ENCODE measurements at places on chromosomes 6 and 20.

DNA sequence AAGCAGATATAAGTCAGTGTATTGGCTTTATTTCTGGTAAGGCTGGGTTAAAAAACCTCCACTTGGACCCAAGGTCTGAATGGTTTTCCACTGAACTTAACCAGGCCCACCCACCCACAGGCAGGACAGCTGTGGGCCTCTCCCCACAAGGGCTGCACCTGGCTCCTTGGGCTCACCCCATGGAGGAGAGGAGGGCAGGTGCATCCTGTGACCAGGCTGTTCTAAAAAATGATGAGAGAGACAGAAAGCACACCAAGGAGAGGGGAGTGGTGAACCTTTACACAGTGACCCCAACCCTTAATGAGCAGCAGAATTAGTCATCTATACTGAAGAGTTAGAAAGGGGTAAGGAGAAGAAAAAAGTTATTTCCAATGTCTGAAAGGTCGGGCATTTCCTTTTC lies 34.5 kb upstream of the DUSP22 start:
- ATAC-seq = peak; percentile 32

- no peak for ATAC-seq
These were observed 107.3 kb downstream of the EPB41L2 start for GRCh38 chr6:130955755-130956154.

DNA sequence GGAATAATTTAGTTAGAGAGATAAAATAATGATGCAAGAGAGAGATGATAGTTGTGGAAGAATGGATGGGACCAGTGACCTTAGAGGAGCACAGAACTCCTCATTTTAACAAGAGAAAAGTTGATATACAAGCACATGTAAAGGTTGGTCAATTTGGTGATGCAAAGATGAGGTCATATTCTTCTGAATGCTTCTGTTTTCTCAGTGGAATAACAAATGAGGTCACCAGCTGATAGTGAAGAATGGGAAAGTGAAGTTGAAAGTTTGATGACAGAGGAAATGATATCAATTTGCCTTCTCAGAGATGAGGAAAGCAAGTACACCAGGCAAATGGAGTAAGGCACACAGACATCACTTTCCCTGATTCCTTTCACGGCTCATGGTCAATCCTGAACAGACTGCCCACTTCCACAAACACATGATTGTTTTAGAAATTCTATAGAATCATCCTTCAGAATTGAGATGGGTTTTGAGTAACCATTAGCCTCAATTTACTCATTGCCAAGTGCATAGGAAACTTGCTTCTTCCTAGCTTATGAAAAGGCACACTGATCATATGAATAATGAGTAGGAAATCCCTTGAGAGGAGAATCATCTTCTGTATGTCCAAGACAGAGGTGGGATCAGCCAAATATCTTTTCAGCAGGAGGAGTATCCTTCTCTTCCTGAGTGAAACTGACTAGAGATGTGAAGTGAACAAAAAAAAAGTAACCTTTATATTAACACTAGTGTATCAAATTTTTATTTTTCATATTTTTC lies 82.4 kb upstream of the TCF21 start:
- no peak for ATAC-seq

GRCh38 chr6:116568821-116569755 lies 2.2 kb upstream of the RWDD1 start:
- ATAC-seq = no peak

DNA sequence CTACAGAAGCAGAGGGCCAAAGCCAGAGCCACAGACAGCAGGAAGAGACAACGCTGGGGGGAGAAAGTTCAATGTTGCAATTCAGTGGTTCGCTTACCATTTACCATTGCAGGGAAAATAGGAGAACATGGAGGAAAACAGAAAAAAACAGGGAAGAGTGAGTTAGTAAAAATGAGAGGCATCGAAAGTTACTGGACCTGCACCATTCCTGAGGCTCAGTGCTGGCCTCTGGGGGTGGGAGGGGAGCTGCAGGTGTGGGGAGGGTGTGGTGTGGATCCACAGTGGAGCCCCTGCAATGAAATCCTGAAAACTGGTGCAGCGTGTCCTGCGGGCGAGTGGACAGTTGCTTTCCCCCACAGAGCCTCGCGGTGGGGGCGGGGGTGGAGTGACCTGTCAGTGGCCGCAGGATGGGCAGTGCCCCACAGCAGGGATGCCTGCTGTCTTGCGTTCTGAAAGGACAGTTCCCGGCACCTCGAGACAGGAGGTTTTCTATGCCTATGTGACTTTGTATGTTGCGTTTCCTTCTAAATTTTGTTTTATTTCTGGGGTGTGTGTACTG lies 5.7 kb downstream of the TMEM181 start:
- ATAC-seq = no peak

GRCh38 chr6:98136333-98136732 lies 698.0 kb upstream of the POU3F2 start:
- no peak for ATAC-seq

- no peak for ATAC-seq
These were observed 213.8 kb upstream of the ZFP64 start for GRCh38 chr20:52405417-52405816.

DNA sequence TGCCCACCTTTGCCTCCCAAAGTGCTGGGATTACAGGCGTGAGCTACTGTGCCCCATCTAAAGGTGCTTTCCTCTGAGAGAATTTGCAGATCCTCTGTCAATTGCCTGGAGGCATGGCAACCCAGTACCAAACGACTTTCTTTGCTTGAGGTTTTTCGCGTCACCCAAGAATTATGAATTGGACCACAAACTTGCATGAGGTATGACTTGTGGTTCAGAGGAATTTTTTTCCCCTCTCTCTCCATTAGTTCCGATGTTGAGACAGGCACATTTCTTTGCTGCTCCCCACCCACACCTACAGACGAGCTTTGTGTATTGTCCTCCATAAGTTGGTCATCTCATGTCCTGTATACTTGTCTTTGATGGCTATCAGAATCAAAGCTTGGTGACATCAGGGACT lies 11.8 kb upstream of the SCAF8 start:
- no peak for ATAC-seq

DNA sequence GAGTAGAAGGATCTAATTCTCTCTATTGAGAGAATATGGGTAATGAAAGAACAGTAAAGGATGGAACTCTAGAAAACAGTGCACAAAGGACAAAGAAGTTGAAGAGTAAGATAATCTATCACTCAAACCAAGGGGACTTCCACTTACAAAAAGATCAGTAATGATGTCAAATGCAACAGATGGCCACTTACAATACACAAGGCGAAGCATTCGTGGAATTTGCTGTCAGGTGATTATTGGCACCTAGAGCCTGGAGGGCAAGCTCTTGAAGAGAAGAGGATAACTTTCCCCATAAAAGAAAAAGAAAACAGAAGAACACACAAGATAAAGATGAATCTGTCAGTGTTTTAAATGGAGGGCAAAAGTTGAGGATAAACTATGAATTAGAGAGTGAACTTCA lies 256.0 kb upstream of the TCF21 start:
- ATAC-seq = no peak

DNA sequence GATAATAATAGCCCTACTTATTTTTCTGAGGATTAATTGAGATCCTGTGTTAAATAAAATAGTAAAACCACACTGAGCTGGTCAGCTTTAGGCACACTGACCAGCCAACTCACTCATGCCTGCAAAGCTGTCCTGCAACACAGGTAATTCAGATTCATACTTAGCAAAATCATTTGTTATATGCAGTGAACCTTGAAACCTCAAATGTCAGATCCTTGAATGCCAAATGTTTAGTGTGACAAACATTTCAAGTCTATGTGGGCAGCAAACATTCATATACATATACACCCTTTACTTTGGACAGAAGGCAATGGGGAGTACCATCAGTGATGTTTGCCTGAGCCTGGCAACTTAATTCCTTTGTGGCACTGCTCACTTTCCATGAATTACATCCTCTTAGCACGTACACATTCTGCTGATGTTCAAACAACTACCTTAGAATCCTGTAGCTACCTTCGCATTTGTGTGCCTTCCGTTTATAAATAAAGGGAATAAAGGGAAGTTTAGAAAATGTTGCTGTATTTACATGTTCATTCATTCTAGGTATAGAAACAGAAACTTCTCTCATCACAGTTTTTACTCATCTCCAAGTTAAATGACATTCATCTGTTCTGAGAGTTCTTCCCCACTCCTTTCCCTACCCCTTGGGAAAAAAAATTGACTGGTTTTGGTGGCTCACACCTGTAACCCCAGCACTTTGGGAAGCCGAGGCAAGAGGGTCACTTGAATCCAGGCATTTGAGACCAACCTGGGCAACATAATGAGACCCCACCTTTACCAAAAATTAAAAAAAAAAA lies 140.8 kb downstream of the ZFAND3 start:
- ATAC-seq = no peak

- no peak for ATAC-seq
These were observed 95.9 kb downstream of the CDKAL1 start for GRCh38 chr6:20630136-20630535.

DNA sequence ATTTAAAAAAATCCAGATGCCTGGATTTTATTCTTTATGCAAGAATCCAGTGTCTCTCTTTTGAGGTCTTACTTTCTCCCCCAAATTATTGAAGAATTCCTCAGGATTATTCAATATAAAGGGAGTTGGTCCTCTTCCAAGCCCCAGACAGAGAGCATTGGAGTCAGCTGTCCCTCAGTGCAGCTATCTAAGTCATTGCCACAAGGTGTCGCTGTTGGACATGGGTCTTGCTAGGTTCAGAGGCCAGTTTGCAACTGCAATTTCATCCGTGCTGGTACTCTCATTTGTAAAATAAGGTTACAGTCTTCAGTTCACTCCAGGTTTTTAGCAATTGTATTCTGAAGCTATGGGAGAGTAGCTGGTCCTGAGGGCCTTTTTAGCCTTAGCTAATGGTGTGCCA lies 27.8 kb downstream of the CCN2 start:
- ATAC-seq = peak; percentile 79

DNA sequence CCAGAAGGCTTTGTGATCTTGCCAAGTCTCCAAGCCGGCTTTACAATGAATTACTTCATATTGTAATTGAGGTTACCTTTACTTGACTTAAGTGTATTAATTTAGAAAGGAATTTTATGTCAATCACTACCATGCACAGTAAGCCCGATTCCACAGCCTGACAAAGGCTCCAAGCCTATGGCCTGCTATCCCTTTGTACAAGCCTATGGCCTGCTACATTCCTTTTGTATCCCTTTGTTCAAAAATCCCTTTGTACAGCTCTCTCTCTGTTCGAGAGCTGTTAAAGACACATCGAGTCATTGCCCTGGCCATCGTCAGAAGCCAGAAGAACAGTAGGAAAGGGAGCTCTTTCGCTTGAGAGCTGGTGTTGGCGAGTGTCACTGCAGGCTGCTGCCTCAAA lies 2.7 kb upstream of the EDN3 start:
- no peak for ATAC-seq

- no peak for ATAC-seq
These were observed 63.4 kb downstream of the MTHFD1L start for GRCh38 chr6:150928882-150929281.

- ATAC-seq = no peak
These were observed 122.3 kb downstream of the QKI start for GRCh38 chr6:163536770-163537169.

- peak; percentile 63 for ATAC-seq
These were observed 172.1 kb upstream of the GGTLC1 start for GRCh38 chr20:24160563-24161281.

DNA sequence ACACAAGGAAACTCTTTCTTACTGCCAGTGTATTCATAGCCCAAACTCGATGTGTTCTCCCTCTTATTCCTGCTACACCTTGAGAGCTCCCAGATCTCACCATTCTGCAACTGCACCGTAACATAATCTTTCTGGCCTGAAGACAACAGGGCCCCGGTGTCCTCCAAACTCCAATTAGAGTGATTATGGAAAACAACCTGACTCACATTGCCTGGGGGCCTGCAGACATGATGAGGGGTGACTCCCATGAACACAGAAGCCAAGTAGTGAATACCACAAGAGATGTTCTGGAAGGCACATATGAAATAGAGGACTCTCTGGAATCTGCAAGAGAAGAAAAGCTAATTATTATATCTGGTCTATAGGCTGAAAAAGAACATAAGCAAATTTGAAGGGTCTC lies 19.7 kb downstream of the SLC22A16 start:
- ATAC-seq = no peak

GRCh38 chr20:38726804-38727606 lies 2.7 kb downstream of the SLC32A1 start:
- ATAC-seq = no peak

GRCh38 chr6:33960345-33961313 lies 156.8 kb upstream of the MLN start:
- peak; percentile 48 for ATAC-seq

- ATAC-seq = no peak
These were observed 82.0 kb upstream of the B3GAT2 start for GRCh38 chr6:71038711-71039344.

DNA sequence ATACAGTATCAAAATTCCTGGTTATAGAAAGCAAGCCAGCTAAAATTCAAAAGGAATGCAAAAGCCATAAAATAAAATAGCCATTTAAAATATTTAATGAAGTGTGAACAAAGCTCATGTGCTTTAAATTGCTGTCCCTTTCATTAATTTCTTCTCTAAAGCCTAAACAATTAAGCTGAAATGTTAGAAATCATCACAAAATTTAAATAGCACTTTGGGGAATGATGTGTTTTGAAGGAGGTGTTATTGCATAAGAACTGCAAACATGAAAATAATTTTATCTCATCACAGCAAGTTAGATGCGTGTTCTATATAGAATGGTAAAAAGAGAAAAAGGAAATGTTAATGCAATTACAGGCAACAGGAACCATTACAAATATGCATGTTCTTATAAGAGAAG lies 111.0 kb downstream of the RIMS1 start:
- no peak for ATAC-seq

DNA sequence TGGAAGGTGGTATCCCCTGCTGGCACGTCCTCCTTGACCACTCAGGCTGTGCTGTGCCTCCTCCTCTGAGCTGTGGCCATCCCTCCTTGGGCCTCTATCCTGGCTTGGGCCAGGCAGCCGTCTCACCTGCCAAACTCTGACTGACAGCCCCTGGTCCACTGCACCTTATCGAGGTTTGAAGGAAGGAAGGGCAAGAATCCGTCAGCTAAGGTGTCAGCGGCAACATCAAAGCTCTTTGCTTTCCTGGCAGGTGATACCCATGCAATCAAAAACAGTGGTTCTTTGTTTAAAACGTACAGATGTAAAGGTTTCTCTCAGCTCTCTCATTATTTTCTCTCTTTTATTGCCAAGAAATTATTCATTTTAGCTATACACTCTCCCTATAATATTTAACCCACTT lies 203.9 kb downstream of the TBXT start:
- ATAC-seq = no peak

- ATAC-seq = no peak
These were observed 376.5 kb upstream of the MARCKS start for GRCh38 chr6:113480616-113481015.

DNA sequence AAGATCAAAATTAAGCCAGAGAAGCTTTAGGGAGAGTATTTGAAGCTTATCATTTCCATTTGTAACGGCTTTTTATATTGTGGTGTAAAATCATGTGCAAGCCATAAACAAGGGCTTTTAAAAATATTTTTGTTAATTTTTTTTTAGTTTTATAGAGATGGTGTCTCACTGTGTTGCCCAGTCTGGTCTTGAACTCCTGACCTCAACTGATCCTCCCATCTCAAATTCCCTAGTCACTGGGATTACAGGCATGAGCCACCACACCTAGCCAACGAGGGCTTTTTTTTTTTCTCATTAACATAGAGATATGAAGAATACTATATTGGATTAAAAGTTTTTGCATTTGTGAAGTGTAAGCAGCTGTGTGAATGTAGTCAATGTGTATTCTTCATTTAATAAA lies 29.1 kb downstream of the CDKAL1 start:
- no peak for ATAC-seq

Data from esophagus mucosa (tissue), 1 donor.